NCI-H1694 (cell line): ENCODE measurements at places on chromosomes 16 and 17.

- no peak for DNase-seq
Observed at GRCh38 chr16:69890114-69890891, 60.8 kb upstream of the CLEC18A start.

DNA sequence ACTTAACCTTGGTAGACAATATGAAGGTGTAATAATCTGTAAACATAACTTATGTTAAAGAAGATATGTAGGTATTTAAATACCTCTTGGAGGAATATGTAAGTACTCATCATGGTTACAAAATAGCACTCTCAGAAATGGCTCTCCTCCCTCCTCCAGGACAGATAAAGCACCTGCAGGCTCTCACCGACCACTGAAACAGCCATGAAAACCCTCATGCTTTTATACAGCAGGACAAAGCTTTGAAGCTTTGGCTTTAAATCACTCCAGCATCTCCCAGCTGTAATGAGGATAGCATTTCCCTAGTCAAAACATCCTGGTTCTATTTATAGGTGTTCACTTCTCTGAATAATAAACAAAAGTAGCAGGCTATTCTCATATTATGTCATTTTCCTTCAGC, 69.1 kb upstream of the PMFBP1 start:
- no peak for DNase-seq

- no peak for DNase-seq
Observed at GRCh38 chr16:7013990-7014389, 318.7 kb upstream of the RBFOX1 start.

GRCh38 chr16:89423681-89424260, 66.6 kb downstream of the ANKRD11 start:
- DNase-seq = no peak

GRCh38 chr17:57582881-57583756, 162.0 kb downstream of the CCDC182 start:
- no peak for DNase-seq

GRCh38 chr16:12062343-12063003, 85.9 kb downstream of the SNX29 start:
- DNase-seq = no peak

DNA sequence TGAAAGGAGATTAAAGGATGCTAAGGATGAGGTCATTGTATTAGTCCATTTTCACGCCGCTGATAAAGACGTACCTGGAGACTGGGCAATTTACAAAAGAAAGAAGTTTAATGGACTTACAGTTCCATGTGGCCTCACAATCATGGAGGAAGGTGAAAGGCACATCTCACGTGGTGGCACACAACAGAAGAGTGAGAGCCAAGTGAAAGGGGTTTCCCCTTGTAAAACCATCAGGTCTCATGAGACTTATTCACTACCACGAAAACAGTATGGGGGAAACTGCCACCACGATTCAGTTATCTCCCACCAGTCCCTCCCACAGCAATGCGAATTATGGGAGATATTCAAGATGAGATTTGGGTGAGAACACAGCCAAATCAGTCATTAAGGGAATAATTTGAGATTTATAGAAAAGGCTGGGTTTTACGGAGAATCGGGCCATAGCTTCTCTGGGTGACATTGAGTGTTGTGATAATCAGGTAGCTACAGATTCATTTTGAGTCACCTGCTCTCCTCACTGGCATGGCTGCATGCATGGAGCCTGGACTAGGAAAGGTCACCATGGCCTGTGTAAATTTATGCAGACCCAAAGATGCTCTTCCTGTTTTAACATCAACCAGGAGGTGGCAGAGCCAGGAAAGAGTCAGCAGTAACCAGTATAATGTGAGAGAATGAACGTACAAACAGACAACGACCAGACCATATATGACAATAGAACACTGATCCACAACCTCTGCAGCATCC, 40.5 kb upstream of the DYNLRB2 start:
- no peak for DNase-seq

- DNase-seq = no peak
Observed at GRCh38 chr16:84806890-84807258, 12.9 kb upstream of the CRISPLD2 start.

DNA sequence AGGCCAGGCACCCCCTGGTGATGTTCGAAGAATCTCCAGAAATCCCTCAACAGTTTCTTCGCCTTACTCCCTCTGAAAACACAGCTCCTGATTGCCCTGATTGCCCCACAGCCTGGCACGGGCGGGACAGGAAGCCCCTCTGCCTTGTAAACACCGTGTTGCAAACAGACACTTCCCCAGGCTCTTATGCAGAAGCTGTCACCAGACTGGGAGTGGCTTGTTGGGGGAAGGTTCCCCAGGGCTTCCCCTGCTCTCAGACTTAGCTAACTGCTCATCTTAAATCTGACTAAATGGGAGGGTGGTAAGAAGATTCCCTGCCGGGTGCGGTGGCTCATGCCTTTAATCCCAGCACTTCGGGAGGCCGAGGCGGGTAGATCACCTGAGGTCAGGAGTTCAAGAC, 11.2 kb downstream of the PIK3R5 start:
- DNase-seq = no peak

DNA sequence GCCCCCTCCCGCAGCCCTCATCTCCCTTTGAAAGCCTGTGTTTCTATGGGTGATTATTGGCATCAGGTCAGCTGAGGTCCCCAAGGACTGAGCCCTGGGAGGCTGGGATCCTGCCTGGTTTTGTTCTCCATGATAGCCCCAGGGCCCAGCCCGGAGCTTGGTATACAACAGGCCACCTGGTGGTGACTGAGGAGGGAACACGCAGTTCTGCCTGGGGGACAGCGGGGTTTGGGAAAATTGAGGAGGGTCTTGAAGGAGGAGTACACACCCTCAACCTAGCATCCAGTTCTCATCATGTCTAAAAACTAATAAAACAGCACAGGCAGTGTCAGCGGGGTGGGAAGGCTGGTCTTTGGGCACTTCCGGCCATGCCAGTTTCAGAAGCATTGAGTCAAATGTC, 335.1 kb downstream of the CPPED1 start:
- DNase-seq = no peak

DNA sequence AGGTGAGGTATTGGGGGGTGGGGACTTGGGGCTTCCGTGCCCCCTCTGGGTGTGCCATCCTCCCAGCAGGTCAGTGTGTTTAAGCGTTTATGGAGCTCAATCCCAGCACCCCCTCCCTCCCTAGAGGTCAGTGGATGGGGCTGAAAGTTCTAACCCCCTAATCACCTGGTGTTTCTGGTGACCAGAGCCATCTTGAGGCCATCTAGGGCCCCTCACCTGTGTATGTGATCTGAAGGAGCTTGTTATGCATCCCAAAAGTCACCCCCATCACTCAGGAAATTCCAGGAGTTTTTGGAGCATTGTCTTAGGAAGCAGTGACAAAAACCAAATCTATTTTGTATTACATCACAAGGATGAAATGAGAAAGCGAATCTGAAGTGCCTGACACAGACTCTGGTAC, 67.8 kb upstream of the NOL11 start:
- DNase-seq = no peak

GRCh38 chr16:9072806-9073341, 18.6 kb upstream of the HAPSTR1 start:
- DNase-seq = no peak

GRCh38 chr17:4547118-4547906, 7.9 kb downstream of the MYBBP1A start:
- DNase-seq = no peak

- DNase-seq = no peak
Observed at GRCh38 chr17:81228420-81228819, 5.7 kb upstream of the CEP131 start.

DNA sequence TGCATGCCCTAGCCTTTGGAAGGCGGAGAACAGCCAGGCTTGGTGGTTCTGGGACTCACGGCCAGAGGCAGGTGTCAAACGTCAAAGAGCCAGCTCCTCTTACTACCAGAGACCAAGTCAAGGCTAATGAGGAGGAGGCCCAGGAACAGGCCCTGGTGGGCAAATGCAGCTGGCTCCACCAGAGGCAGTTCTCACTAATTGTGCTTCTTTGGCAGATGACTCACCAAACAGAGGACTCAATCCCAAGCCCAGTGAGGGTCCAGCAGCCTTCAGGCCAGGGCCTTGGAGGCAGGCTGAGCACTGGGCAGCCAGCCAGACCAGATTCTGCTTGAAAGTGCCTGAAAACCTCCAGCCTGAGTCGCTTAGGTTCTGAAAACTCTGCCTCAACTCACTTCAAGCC, 336.5 kb upstream of the CDH5 start:
- no peak for DNase-seq

GRCh38 chr17:30031214-30031869, 85.3 kb upstream of the NSRP1 start:
- DNase-seq = no peak

DNA sequence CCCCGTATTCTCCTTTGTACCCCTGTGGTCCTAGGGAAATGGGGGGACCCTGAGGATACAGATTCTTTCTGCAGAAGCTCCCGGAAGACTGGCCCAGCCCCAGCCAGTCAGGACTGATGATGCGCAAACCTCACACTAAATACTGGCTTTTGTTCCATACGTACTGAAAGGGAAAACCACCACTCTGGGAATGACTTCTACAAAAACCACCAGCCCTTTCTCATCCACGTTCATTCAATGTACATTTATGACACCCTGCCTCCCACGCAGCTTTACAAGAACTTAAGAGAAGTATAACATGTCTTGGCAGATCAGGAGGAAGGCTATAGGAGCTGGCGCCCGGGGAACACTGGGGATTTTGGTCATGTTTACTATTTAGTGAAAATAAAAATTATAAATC, 70.6 kb downstream of the MARCHF10 start:
- no peak for DNase-seq

DNA sequence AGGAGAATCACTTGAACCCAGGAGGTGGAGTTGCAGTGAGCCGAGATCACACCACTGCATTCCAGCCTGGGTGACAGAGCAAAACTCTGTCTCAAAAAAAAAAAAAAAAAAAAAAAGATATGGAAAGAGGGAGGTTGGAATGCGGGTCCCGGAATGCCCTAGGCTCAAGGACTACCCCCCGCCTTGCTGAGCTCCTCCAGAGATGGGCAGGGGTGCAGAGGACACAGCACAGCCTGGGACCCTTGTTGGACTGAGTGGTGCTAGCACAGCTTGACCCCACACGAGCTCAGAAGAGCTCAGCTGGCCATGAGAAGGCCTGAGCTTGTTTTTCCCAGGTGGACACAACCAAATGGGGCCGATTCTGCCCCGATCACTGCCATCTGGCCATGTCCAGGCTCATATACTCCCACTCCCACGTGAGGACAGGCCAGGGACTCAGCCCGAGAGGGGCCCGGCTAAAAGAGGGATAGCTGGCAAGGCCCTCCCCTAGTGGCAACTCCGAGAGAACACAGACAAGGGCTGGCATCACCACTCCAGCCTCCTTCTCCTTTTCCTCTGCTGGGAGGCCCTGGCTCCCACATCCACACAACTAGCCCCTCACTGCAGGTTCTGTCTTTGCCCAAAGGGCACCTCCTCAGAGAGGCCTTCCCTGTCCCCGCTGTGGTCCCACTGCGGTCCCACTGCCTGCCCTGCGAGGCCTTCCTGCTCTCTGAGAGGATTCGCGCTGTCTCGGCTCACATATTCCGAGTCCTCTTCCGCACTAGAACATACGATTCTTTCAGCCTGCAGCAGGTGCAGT, 11.0 kb downstream of the SGCA start:
- DNase-seq = no peak

- no peak for DNase-seq
Observed at GRCh38 chr16:27706866-27707685, 157.1 kb downstream of the KATNIP start.

- no peak for DNase-seq
Observed at GRCh38 chr16:86388976-86389375, 121.4 kb upstream of the FOXF1 start.

DNA sequence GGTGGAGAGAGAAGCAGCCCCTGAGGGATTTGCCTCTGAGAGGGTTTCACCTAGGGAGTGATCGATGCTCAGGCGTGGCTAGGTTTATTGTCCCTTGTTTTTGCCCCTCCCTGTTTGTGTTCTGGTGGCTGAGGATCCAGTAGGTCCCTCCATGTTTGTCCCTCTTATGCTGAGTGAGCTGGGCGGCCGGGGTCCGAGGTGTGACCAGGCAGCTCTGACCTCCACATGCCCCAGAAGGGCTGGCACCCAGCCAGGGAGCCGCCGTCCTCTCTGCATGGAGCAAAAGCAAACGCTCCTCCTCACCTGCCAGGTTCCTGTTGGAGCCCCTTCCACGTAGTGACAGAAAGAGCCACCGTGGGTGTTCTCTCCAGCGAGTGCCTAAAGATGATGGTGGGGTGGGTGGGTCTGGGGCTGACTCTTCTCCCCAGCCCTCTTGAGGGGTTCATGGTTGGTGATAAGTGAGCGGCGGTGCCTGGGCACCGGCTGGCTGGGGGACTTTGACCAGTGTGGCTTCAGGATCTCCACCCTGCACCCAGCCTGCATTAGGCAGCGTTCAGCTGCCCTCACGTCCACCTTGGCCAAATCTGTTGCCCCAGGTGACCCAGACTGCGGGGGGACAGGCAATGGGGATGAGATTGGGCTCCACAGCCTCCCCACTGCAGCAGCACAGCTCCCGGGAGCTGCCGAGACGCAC, 14.1 kb upstream of the NUDT16L1 start:
- no peak for DNase-seq

DNA sequence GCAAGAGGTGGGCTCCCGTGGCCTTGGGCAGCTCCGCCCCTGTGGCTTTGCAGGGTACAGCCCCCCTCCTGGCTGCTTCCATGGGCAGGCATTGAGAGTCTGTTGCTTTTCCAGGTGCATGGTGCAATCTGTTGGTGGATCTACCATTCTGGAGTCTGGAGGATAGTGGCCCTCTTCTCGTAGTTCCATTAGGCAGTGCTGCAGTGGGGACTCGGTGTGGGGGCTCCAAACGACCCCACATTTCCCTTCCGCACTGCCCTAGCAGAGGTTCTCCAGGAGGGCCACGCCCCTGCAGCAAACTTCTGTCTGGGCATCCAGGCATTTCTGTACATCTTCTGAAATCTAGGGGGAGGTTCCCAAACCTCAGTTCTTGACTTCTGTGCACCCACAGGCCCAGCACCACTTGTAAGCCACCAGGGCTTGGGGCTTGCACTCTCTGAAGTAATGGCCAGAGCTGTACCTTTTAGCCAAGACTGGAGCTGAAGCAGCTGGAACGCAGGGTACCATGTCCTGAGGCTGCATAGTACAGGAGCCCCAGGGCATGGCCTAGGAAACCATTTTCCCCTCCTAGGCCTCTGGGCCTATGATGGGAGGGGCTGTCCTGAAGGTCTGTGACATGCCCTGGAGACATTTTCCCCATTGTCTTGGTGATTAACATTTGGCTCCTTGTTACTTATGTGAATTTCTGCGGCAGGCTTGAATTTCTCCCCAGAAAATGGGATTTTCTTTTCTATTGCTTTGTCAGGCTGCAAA, 6.0 kb downstream of the PRKAR1A start:
- no peak for DNase-seq

DNA sequence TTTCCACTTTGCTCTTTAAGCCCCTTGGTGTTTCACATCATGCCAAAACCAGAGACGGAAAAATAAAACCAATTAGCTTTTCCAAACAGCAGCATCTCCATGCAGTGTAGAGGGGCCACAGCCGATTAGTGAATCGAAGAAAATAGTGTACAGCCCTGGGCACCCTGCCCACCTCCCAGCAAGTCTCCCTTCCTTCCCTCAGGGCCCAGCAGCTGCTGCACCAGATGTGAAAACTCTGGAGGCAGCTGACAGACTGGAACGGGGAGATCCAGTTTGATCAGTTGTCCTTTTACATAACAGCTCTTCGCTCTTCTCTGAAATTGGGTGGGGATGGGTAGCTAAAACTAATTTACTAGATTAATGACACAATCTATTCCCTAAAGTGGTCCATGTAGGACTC, 19.3 kb downstream of the TMEM11 start:
- peak; percentile 76 for DNase-seq
